Fibroblast of the conjunctiva (primary cell): ENCODE measurements at places on chromosomes 2 and 18.

GRCh38 chr2:109168086-109168485 lies 39.1 kb downstream of the SH3RF3 start:
- no peak for DNase-seq

DNA sequence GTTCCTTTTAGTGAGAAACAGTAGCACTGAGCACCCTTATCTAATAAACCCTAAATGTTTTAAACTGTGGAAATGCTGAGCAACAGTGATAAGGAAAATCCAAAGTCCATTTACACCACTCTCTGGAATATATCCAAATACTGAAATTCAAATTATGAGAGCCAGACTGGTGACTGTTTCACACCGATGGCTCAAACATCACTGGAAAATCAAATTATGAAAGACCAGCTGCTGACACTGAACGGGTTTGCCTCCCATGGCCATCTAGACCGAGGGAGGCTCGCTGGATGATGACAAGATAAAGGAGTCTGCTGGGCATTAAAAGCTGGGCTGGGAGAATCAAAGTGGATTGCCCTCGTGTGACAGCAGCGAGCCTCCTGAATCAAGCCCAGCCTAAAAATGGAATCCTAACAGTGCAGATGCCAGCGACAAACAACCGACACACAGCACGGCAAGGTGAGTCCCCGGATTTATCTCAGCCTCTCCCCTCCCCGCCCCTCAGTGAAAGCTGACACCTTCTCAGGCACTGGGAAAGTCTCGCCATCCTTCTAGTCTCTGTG lies 30.3 kb downstream of the SERPINE2 start:
- no peak for DNase-seq

DNA sequence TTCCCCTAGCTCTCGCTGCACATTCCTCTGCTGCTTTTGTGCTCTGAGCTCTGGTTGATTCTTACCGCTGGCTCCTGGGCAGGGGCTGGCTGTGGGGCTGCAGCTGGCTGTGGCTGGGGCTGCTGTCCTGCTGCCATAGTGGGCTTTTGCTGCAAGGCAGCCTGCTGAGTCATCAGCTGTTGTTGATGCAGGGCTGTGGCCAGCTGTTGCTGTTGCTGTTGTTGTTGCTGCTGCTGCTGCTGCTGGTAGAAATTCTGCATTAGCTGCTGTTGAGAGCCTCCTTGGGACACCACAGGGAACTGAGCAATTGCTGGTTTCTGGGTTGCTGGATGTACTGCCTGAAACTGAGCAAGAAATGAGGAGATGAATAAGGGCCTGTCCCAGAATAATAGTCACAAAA lies 77.2 kb upstream of the NFU1 start:
- DNase-seq = peak; percentile 64

GRCh38 chr18:8188184-8188583 lies 421.1 kb upstream of the RAB12 start:
- no peak for DNase-seq

DNA sequence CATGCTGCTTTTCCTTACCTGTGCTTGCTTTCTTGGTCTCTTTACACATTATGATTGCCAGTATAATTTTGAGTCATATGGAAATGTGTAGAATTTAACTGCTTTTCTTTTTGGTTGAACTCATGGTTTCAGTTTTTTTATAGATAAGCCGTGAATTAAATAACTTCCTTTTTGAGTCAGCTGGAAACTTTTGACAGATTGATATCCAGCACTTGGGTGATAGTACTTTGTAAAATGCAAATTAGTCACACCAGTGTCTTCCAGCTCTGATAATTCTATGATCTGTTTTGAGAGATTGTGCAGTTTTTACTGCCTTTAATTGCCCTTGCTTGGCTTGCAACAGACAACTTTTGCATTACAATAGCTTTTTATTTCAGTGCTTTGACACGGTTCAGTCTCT lies 86.4 kb downstream of the NCOA1 start:
- DNase-seq = no peak

DNA sequence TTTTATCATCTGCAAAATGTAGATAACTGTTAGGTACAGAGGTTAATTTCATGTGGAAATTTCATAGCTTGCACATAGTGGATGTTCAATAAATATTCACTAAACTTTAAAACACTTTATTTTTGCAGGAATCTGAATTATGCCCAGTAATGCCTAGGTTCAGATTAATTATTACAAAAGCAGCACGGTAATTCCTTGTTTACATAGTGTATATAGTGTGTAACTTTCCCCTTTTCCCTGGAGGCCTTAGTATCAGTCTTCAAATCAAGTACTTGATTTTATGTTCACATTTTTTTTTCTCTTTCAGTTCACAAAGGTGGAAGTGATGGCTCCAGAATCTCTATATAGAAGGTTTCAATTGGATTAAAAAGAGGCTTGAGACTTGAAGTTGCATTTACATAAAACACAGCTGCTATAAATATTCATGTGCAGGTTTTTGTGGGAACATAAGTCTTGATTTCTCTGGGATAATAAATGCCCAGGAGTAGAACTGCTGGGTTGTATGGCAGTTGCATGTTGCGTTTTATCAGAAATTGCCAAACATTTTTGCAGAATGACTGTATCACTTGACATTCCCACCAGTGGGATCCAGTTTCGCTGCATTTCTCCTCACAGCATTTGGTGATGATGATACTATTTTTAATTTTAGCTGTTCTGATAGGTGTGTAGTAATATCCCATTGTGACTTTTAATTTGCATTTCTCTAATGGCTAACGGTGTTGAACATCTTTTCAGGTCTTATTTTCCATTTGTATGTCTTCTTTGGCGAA lies 27.6 kb upstream of the LGALSL start:
- no peak for DNase-seq
